ENCODE measurements at places on chromosomes 5 and 9.

DNA sequence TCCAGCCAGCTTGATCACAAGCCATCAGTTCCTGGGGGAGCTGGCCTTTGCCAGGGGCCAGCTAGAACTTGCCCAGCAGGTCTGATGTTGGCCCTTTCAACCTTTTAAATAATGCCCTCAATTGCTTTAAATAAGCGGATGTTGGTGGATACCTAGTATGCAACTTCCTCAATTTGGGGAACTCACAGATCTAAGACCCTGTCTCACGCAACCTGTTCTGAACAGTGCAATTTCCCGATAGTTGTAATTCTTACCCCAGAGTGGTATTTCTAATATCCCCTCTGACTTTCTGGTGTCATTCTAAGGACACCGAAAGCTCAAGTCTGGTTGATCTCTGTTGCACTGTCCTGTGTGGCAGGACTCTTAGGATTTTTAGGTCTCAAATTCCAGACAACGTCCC is 23.1 kb downstream of the GALNT12 start:
- DNase-seq = no peak

- no peak for DNase-seq
These were observed 6.1 kb upstream of the ZNF79 start for GRCh38 chr9:127418037-127418471.

- DNase-seq = no peak
These were observed 1.3 kb downstream of the PPP2R2B start for GRCh38 chr5:146877178-146877681.

DNA sequence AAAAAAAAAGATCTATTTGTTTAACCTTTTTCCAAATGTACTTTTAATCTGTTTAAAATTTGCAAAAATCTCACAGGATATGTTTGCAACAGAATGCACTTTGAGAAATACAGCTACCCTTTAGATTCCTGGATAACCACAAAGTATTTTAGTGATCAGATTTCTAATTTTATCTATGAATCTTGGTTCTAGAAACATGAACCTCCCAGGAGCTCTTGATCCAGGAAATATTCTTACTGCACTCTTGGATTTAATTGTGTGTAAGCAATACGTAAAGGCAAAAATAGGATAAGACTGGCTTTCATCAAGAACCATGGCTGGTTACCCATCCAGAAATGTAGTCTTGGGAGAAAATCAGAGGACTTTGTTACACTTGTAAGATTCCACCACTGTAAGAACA is 1581.8 kb upstream of the WWC1 start:
- DNase-seq = no peak

DNA sequence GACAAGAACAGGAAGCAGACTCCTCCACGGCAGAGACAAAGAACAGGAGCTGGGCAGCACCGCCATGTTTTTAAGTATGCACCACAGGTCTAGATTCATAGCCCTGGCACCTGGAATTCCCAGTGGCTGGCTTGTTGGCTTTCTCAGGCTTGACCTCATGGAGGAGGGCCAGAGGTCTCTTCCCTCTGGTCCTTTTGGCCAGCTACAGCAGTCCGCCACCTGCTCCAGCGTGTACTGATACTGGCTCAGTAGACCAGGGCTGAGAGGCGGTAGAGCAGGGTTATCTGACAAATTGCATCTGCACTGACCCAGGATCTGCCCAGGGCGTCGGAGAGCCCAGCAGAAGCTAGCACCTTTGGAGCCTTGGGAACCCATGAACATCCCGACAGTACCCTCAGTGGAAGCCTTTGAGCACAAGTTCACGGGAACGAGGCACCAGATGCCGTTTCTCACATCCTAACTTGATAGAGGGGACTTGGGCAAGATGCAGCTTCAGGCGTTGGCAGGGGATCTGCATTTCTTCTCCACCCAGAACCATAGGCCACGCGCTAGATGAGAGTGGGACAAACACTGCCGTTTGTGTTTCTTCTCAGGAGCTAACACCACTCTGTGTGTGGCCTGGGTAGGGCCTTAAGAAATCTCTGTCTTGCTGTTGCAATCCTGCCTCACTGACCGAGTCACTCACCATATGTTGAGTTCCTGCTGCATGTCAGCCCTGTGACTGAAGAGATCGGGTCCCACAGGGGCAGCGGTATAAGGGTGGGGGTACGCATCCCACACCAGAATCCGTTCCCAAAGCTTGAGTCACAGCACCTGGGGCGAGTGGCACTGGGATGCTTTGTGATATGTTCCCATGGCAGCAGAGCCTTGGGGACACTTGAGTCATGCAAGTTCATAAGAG is 90.3 kb upstream of the OTULINL start:
- no peak for DNase-seq

DNA sequence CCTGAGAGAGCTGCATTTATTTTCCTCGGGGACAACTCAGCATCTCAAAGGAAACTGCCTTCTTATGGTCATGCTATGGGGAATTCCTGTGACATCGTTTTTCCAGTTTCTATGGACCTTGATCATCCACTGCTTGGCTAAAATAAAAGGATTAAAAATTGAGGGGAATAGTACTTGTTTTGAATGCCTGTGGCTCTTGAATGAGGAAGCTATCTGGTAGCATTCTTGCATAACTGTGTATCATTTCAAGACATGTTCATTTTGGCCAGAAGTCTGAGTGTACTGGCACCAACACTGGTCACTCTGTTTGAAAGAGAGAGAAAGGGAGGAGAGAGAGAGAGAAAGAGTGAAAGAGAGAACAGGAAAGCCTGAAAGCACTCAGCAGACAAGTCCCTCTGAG is 116.7 kb downstream of the DOCK2 start:
- DNase-seq = no peak
